ENCODE measurements at places on chromosomes 2 and 18. TPM values are rescaled to one million over a fixed set of nuclear protein-coding genes. Genes with fewer than 3 reads are reported as not detected.

TAF4B gene
- total RNA-seq: 3.3 TPM

GPR39 gene
- not detected for total RNA-seq

LINC00305 gene
- total RNA-seq: not detected

PKDCC gene
- total RNA-seq: not detected

HIBCH gene
- total RNA-seq: 19.3 TPM

SESTD1 gene
- 14.7 TPM for total RNA-seq

MFSD2B gene
- total RNA-seq: 0.93 TPM

STARD6 gene
- total RNA-seq: not detected

SP140 gene
- total RNA-seq: 77.4 TPM

GPR35 gene
- total RNA-seq: 15.7 TPM

ANKRD30BL gene
- total RNA-seq: not detected

- no peaks in the 10 kb centered on the region for H3K36me3 ChIP-seq
- peaks cover 10% of the 10 kb centered on the region for H3K27me3 ChIP-seq
- H3K27ac ChIP-seq: no peak overlapping the region
- DNase-seq: no peak
- peaks cover 6% of the 10 kb centered on the region for H3K4me1 ChIP-seq
These were observed 5.5 kb downstream of the ASAP2 start for GRCh38 chr2:9212010-9212635.

- no peaks in the 10 kb centered on the region for H3K27me3 ChIP-seq
- no peaks in the 10 kb centered on the region for H3K36me3 ChIP-seq
- H3K4me1 ChIP-seq: no peaks in the 10 kb centered on the region
- DNase-seq: no peak
- H3K27ac ChIP-seq: no peak overlapping the region
- no peak overlapping the region for H3K4me3 ChIP-seq
These were observed 284.1 kb downstream of the TDRD15 start for GRCh38 chr2:21407851-21408250.

- no peak for DNase-seq
- no peak overlapping the region for H3K27ac ChIP-seq
- no peaks in the 10 kb centered on the region for H3K4me1 ChIP-seq
- H3K36me3 ChIP-seq: no peaks in the 10 kb centered on the region
- H3K4me3 ChIP-seq: no peak overlapping the region
These were observed 16.2 kb downstream of the DLGAP1 start for GRCh38 chr18:4438938-4439337.

DNA sequence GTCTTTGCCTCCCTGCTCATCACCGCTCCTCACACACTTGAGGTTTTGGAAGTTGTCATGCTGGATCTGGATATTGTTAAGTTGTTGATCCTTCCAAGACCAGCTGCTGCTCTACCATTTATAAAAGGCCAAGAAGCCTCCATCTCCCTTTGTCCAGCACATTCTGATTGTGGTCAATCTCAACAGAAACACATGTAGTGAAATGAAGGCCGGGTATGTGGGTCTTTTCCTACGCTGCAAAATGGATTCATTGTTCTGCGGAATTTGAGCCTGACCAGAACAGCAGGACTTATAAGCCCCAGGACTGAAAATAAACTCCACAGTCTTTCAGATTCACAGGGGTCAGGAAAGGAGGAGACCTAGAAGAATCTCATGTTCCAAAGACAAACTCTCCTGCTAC lies 238.4 kb downstream of the CMPK2 start:
- no peaks in the 10 kb centered on the region for H3K4me1 ChIP-seq
- no peak overlapping the region for H3K27ac ChIP-seq
- H3K36me3 ChIP-seq: no peaks in the 10 kb centered on the region
- no peaks in the 10 kb centered on the region for H3K27me3 ChIP-seq
- DNase-seq: no peak
- H3K4me3 ChIP-seq: no peak overlapping the region

- no peak for DNase-seq
- H3K4me1 ChIP-seq: no peaks in the 10 kb centered on the region
- no peak overlapping the region for H3K4me3 ChIP-seq
- no peak overlapping the region for H3K27ac ChIP-seq
These were observed 12.8 kb upstream of the CAVIN2 start for GRCh38 chr2:191859681-191860080.

- peaks cover 11% of the 10 kb centered on the region for H3K27me3 ChIP-seq
- H3K27ac ChIP-seq: no peak within 1 kb of the TSS
- no peak within 1 kb of the TSS for H3K4me3 ChIP-seq
- no peaks in the 10 kb centered on the region for H3K36me3 ChIP-seq
These were observed at the start of gene ERFE for GRCh38 chr2:238158509-238159070. ERFE (plus strand) TSS chr2:238158970; CDS start chr2:238159008, 38 bp downstream.

DNA sequence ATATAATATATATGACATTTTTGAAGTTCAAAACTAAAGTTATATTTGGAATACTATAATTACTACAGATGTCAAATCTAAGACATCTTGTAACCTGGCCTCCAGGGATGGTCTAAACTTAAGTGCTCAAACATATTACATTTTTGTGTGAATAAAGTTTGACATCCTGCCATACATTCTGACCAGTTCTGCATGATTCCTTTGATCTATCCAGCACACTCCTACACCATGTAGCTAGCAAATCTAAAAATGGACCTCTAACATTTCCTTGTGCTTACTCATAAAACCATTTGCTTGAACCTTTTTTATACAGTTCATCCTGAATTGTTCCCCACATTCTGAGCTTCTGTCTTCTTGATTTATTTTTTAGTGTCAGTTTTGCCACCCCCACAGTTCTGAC lies 294.3 kb upstream of the ZNF804A start:
- no peak for DNase-seq
- H3K36me3 ChIP-seq: no peaks in the 10 kb centered on the region
- no peak overlapping the region for H3K27ac ChIP-seq
- no peaks in the 10 kb centered on the region for H3K4me1 ChIP-seq

DNA sequence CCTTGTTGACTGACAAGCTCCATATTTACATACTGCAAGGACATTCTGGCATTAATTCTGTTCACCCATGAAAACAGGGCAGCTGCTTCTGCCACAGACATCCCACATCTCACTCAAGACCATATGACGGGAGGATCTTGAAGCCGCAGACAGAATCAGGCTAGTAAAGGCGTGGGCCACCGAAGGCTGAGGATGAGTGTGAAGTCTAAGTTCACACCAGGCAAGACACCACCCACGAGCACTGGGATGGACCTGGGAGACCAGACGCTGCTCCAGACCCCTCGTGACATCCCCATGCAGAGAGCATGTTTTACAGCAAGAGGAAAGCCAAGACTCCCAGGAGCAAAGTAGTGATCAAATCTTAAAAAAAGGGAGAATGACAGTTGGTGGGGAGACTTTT lies 3.2 kb downstream of the FHL2 start:
- peaks cover 14% of the 10 kb centered on the region for H3K4me1 ChIP-seq

DNA sequence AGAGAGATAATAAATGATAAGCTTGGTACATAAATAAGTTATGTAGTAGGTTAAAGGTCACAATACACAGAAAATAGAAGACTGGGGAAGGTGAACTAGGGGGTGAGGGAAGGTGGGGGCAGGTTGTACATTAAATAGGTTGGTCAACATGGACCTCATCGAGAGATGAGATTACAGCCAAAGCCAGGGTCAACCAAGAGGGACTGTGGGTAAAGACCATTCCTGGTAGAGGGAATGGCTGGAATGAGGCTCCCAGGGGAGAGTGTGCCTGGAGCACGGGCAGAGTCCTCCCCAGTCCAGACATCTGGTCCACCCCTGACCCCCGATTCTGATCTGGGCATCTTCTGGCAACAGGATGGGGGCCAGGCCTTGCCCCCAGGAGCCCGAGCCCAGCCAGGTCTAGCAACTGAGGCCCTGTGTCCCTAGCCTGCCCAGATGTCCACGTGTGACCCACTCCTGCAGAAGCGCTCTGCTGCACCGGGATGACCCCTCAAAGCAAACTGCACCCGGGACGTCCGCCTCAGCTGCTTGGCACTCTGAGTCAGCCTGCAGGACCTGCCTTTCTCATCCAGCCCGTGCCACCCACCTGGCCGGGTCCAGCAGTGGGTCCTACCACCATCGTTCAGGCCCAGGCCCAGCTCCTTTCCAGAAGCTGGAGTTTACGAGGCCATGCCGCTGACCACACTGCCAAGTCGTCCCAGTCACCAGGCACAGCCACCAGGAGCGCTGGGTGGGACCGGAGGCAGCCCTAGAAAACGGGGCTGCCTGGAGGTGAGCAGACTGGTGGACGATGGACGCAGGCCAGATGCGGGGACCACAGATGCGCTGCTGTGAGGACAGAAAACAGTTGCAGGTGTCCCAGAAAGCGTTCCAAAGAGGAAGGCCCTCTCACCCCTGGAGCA lies 56.2 kb upstream of the ID2 start:
- no peak overlapping the region for H3K27ac ChIP-seq
- H3K27me3 ChIP-seq: no peaks in the 10 kb centered on the region
- peaks cover 4% of the 10 kb centered on the region for H3K4me1 ChIP-seq
- H3K4me3 ChIP-seq: no peak overlapping the region

DNA sequence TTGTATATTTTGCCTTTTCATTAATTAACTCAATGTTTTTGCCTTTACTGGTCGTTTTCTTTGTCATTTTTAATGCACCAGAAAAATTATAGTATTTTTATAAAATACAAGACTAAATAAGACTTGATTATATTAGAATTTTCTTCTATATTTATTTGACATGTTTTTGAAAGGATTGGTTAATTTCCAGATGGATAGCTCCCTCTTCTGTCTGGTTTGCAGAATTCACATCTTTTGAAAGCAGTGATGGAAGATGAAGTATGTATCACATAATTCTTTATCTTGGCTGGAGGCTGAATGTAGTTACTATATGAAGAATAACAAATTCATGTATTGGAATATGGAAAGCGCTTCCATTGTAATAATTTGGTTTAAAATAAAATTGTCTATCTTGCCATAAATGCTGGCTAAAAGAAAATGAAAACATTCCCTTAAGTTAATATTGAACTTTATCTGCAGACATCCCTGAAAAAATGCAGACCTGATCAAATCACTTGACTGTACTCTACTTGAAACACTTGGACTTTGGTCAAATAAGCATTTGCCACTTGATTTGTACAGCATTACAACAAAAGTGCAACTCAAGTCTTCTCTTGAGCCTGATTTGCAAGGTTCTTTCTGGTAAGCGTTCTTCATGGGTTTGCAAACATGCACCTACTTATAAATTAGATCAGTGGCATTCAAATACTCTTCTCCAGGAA lies 86.3 kb upstream of the EFEMP1 start:
- DNase-seq: no peak
- no peaks in the 10 kb centered on the region for H3K4me1 ChIP-seq
- no peaks in the 10 kb centered on the region for H3K27me3 ChIP-seq
- no peak overlapping the region for H3K4me3 ChIP-seq
- H3K36me3 ChIP-seq: no peaks in the 10 kb centered on the region
- no peak overlapping the region for H3K27ac ChIP-seq

GRCh38 chr2:211867845-211868451 lies 670.7 kb downstream of the ERBB4 start:
- H3K27me3 ChIP-seq: no peaks in the 10 kb centered on the region
- no peak for DNase-seq
- no peaks in the 10 kb centered on the region for H3K36me3 ChIP-seq

DNA sequence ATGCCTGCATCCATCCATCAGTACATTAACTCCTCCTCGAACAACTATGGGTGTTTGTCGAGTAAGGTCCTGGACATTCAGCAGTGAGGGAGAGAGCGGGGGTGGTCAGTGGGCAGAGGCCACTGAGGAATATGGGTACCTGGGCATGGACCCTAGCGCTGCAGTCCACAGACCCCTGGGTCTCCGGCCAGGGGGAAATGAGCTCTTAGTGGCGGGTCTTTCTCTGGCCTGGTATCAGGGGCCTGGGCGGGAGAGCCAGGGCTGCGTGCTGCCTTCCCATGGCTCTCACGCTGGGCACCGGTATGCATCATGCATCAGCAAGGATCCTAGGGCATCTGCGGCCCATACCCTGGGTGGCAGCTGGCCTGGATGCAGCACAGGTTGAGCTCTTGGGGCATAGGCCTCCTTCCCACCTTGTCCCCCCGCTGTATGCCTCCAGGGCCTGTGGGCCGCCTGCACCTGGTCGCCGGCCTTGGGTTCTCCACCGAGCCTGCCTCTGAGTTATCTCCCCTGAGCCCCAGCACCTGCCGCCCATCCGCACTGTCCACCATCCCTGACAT lies 1.3 kb upstream of the MOCOS start:
- H3K4me3 ChIP-seq: no peak overlapping the region
- no peak overlapping the region for H3K27ac ChIP-seq
- H3K4me1 ChIP-seq: peaks cover 16% of the 10 kb centered on the region
- H3K27me3 ChIP-seq: peaks cover 6% of the 10 kb centered on the region
- DNase-seq: no peak

GRCh38 chr2:74806920-74807319 lies 27.0 kb upstream of the HK2 start:
- H3K4me3 ChIP-seq: no peak overlapping the region
- DNase-seq: no peak
- H3K36me3 ChIP-seq: no peaks in the 10 kb centered on the region
- H3K4me1 ChIP-seq: no peaks in the 10 kb centered on the region
- H3K27ac ChIP-seq: no peak overlapping the region
- H3K27me3 ChIP-seq: peaks cover 2% of the 10 kb centered on the region

- H3K27ac ChIP-seq: no peak overlapping the region
- no peaks in the 10 kb centered on the region for H3K36me3 ChIP-seq
- H3K4me1 ChIP-seq: no peaks in the 10 kb centered on the region
- no peak overlapping the region for H3K4me3 ChIP-seq
- H3K27me3 ChIP-seq: no peaks in the 10 kb centered on the region
These were observed 140.9 kb downstream of the PIEZO2 start for GRCh38 chr18:11008505-11008904.

DNA sequence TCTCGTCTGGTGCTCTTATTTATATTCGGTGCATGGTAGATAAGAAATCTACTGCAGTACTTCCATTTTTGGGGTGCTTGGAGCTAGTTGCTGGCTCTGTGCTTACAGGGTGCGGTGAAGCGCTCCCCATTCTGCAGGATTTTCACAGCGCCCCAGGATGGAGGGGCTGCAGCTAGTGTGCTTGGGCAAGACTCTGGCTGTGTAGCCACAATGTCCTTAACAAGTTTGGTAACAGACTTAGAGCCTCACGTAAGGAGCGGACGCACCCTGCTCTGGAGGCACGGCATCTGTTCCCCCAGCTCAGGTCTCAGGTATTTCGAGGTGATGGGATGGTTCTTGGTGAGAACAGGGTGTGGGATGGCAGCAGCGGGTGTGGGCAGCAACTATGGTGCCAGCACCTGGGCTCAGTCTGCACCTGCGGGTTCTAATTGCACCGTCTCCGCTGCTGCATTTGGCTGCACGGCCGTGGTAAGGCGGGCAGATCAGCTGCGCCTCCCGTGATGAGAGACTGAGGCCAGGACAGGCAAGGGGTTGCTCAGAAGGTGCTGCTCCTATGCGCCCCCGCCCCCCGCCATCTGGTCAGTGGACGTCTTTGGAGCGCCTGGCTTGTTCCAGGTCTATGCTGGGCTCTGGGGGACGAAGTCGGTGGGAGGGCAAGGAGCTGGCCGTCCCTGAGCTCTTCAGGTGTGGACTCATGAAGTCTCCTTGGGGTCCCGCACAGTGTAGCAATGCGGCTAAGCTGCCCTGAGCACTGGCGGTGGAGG lies 20.1 kb upstream of the ALLC start:
- H3K27me3 ChIP-seq: no peaks in the 10 kb centered on the region
- no peak overlapping the region for H3K4me3 ChIP-seq
- H3K4me1 ChIP-seq: no peaks in the 10 kb centered on the region
- peak; percentile 7 for DNase-seq

GRCh38 chr18:69727912-69728572 lies 219.6 kb downstream of the CD226 start:
- peaks cover 4% of the 10 kb centered on the region for H3K4me1 ChIP-seq
- no peaks in the 10 kb centered on the region for H3K27me3 ChIP-seq
- DNase-seq: no peak
- H3K27ac ChIP-seq: no peak overlapping the region
- no peak overlapping the region for H3K4me3 ChIP-seq

Data from natural killer cell (primary cell).